NCI-H345 (cell line): ENCODE measurements at places on chromosomes 1 and 21.

DNA sequence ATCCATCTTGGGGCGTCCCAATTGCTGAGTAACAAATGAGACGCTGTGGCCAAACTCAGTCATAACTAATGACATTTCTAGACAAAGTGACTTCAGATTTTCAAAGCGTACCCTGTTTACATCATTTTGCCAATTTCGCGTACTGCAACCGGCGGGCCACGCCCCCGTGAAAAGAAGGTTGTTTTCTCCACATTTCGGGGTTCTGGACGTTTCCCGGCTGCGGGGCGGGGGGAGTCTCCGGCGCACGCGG is 282 bp upstream of the SOD1 start:
- no peak for DNase-seq

- no peak for DNase-seq
These were observed 7.3 kb downstream of the MRPL37 start for GRCh38 chr1:54207287-54207686.

DNA sequence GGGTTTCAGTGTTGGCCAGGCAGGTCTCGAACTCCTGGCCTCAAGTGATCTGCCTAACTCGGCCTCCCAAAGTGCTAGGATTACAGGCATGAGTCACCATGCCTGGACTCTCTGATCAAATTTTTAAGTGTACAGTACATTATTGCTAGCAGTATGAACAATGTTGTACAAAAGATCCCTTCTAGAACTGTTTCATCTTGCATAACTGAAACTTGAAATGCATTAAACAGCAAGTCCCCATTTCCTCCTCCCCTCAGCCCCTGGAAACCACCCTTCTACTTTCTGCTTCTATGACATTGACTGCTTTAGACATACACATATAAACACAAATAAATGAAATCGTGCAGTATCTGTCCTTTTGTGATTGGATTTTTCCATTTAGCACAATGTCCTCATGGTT is 463.4 kb downstream of the PTPRC start:
- DNase-seq: no peak

DNA sequence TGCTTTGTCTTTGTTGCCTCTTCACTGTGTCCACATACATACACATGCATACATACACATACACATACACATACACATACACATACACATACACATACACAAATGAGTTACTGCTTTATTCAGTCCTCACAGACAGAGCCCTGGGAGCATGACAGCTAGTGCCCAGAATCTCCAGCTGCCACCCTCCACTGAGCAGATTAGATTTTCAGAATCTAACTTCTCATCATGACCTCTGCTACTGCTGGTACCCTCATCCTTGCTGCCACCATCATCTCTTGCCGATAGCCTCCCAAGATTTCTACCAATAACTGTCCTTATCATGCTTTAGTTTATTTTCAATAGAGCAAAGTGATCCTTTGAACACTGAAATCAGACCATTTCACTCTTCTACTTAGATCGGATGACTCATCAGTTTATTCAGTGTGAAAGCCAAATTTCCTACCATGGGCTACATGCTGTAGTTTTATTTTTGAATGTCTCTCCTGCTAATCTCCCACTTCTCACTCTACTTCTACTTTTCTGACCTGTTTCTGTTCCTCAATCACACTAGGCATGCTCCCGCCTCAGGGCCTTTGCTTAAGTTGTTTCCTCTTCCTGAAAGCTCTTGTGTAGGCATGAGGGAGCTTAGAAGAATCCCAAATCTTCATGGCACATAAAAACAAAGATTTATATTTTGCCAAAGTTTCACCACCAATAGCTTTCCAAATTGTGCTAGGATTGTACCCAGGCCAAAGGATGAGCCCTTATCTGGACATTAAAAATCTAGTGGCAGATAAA is 43.0 kb downstream of the ATP6V1G3 start:
- DNase-seq: no peak

GRCh38 chr1:18886003-18886335 is 16.4 kb downstream of the ALDH4A1 start:
- DNase-seq: no peak

GRCh38 chr1:2786329-2787162 is 14.9 kb downstream of the TTC34 start:
- no peak for DNase-seq

DNA sequence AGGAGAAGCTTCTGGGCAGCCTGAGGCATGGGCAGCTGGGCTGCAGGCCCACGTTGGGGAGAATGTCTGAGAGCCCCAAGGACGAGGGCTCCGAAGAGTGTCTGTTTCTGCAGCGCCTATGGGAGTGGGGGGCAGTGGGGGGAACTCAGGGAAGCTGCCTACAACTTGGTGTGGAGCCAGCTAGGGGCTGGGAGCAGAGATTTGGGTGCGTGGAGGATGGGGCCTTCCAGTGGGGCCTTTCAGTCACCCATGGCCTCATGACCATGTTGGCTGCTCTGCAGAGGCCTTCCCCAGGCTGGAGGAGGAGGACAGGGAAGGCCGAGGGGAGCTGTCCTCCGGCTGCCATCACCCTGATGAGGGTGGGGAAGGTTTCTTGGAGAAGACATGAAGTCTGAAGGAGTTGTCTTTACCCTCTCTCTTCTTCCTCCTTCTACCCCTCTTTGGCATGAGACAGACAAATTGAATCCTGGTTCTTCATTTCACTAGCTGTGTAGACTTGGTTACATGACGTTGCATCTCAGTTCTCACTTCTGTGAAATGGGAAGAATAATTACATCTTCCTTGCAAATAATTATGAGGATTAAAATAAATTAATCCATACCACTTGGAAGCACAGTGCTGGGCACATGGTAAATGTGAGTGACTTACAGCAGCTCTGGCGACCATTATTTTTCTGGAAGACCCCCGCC is 8.3 kb downstream of the PPFIA4 start:
- no peak for DNase-seq

DNA sequence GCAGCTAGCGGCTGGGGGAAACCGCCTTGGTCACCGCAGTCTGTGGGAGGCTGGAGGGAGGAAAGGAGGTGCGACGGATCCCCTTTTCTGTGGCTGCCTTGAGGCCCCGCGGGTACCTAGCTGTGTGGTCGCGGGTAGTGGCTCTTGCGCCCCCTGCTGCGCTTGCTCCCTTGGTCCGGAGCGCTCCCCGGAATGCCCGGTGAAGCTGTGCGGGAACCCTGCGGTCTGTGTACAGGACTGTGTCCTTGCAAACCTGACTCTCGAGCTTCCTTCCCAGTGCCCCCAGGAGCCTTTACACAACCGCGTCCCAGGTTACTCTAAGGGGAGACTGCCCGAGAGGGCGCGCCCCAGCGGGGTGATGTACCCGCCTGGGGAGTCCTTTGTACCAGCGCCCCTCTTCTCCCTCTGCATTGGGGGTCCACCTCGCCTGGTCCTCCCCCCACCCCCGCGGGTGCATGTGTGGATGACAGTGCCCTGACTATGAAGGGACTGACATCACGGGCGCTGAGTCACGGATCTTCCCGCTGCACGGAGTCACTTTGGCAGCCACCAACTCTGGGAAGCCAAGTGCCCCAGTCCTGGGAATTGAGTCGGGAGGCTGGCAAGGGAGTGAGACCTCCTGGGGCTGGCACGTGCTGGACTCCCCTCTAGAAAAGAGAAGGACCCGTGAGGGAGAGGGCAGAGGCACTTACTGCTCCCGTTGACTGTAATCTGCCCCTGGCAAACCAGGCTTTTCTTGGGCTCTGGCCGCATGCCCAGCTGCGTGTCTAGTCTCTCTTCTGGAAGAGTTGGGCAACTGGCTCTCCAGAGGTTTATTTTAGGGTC is 816 bp downstream of the IL6R start:
- peak; percentile 51 for DNase-seq

DNA sequence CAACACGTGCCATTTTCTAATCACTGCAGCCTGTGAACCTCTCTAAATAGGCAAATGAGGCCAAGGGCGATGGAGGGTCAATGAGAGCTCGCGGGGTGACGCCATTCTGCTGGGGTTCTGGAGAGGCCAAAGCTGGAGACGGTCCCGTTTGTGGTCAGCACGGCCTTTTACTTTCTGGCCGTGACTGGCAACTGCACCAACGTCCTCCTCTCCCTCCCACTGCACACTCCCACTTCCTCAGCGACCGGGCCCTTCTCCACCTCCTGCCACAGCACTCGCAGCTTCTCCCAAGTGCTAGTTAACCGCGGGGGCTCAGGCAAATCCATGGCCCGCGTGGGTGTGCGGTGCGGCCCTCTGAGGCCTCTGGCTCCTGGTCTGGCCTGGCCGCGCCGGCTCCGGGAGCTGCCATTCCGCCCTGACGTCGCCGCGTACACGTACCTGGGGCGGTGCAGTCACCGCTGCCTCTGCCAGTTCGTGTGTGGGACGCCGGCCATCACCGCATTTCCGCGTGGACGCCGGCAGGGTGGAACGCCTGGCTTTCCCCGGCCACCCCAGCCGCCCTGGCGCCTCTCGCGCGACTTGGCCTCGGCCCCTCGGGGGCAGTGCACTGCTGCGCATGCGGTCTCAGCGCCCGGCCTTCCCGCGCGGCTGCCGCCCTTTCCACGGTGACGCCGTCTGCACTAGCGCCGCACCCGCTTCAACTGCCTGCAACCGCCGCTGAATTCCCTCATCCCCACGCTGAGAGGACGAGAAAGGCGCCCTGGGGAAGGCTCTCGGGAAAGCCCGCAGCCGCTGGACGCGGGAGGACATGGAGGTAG is 18.2 kb downstream of the OR2C3 start:
- DNase-seq: no peak

- DNase-seq: peak; percentile 68
These were observed 34.1 kb upstream of the SLC25A33 start for GRCh38 chr1:9505143-9505542.

- DNase-seq: no peak
These were observed 60.1 kb downstream of the AGPAT3 start for GRCh38 chr21:43925096-43925481.

DNA sequence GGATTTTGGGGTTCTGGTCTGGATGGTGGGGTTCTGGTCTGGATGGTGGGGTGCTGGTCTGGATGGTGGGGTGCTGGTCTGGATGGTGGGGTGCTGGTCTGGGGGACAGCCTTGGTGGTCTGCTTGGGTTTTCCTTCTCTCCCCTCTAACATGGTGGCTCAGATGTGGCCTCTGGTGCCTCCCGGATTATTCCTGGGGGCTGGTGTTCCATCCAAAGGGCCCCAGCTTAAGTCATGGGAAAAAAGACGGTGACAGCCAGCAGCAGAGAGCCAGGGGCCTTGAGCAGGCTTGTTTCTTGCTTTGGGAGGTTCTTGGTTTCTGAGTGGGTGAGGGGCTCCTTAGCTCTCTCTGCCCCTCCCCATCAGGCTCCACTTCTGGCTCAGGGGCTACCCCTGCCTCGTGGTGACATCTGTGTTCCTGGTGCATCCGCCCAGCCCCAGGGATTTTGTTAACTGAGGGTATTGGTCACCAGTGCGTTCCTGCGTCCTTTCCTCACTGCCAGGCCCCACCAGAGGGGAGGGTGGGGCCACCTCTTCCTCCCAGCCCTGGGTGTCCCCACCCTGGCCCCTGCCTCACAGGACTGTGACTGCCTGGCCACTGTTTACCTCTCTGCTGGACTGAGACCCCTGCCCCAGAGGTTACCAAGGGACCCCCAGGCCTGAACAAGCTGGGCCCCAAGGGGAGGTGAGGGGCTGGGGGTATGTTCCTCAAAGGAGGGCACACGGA is 43.2 kb upstream of the ACTRT2 start:
- DNase-seq: no peak

DNA sequence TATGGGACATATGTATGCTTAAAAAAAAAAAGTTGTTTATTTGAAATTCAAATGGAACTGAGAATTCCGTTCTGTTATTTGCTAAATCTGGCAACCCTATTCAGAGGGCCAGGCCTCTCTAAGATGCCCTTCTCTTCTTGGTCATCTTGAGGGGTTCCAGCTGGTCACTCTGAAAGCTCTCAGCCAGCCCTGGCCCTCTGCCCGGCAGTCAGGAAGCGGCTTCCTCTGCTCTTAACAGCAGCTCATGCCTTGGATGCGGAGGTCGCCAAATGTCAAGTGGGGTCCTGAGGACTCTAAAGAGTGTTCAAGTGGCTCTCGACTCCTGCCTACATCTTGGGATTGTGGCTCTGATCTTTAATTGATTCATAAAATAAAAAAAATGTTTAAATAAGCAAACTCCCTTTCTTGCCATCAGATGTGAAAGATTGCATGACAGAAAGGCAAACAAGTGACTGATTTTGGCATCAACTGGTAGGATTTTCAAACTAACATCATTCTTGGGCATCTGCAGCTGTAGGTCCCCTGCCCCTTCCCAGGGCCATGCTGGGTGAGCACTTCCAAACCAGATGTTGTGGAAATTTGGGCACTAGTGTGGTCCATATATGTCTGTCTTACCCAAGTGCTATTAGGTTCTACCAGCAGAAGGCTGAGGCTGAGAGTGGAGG is 130.8 kb downstream of the PRDM2 start:
- DNase-seq: no peak

- DNase-seq: no peak
These were observed 1892.4 kb downstream of the NCAM2 start for GRCh38 chr21:22890656-22891055.

DNA sequence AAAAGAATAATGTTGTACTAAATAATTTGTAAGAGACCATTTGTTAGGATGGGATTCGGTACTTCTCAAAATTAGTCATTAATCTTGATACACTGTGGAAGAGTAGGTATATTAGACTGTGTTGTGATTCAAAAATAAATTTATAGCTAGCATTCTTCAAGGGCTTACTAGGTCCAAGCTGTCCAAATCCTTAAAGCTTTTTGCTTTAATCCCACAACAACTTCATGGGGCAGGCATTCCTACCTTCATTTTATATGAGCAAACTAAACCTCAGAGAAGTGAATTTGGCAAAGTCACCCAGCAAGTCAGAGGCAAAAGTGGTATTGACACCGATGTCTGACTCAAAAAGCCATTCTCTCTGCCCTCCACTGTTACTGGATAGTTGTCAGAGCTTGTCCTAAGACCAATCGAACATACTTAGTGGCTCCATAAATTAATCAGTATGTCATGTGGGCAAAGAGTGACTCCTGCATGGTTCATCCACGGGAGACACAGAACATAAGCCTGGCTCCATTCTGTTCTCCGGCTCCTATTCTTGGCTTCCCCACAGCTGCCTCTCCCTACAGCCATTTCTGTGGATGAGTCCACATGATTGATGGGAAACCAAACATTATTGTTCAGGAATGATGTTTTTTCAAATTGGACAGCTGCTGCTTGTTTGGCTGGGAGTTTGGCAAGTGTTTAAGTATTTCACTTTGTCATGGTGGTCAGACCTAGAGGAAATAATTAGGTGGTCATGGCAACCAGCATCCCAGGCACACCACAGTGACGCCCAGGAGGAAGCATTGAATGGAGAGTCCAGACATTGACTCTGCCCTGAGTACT is 133.4 kb upstream of the FGGY start:
- no peak for DNase-seq
